ENCODE measurements at places on chromosomes 5 and 9.
A peak's percentile ranks its signal among the peaks of the same experiment; 100 is the strongest.

GRCh38 chr5:78574131-78574673, 74.4 kb downstream of the LHFPL2 start:
- DNase-seq, result no peak

- DNase-seq, result no peak
These were observed 104.2 kb downstream of the TRIM32 start for GRCh38 chr9:116791326-116791725.

DNA sequence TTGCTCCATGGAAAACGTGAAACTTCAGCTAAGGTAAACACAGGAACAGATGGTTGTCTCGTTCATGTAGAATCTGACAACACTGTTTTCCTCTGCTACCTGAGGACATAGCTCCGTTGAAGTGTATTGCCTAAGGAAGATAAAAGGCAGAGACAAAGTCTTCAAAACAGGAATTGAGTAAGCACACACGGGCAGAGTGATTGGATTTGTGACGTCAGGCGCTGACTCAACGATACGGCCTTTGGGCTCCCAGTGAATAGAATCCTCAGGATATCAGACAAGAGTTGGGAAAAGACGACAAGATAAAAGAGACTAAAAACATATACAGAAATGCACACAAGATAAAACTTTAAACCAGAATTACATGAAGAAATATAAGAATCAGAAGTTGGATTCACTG, 787.1 kb upstream of the CTNND2 start:
- no peak for DNase-seq

DNA sequence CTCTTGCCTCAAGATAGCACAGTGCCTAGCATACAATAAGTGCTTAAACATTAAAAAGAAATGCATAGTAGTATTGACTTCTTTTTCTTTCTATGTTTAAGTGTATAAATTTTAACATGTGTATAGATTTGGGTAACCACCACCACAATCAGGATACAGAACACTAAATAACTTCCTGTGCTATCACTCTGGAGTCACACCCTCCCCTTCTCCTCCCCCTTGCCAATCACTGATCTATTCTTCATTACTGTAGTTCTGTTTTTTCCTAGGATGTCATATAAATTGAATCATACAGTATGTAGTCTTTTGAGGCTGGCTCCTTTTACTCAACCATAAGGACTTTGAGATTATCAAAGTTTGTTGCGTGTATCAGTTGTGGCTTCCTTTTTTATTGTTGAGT, 68.5 kb downstream of the OSTF1 start:
- no peak for DNase-seq

DNA sequence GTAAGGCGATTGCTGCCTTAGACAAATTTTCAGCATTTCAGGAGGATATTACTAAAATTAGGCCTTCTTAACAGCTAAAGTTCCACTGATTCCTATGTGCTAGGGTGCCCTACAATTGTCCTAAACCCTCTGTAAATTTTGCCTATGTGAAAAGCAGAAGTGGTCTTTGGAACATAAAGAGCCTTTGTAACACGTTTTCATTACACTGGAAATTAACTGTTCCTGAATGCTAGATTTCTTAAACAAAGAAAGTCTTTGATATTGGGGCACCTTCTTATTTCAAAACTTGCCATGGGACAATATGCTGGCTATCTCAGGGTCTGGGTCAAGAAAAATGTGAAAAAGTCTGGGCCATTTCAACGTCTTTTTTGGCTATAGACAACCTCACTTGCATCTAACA, 60.4 kb upstream of the MOCS2 start:
- DNase-seq, result no peak

GRCh38 chr9:97397220-97397619, 14.7 kb upstream of the TDRD7 start:
- no peak for DNase-seq

DNA sequence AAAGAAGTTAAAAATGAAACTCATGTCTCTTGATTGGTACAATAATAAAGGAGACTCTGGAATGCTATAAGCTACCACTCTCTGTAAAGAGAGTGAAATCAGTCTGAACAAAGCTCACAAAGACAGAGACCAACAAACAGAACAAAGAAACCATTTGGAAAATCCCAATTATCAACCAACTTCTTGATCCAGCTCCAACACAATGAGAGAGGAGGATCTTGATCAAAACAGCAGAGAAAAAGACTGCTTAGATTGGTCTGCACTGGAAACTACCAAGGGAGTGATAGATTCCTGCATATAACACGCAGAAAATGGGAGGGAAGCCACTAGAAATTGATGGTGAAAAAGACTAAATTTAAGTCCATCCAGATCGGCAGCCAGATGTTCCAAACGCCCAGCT, 23.1 kb upstream of the RNF38 start:
- DNase-seq, result no peak

GRCh38 chr9:136823136-136824046, 15.6 kb downstream of the RABL6 start:
- no peak for DNase-seq

DNA sequence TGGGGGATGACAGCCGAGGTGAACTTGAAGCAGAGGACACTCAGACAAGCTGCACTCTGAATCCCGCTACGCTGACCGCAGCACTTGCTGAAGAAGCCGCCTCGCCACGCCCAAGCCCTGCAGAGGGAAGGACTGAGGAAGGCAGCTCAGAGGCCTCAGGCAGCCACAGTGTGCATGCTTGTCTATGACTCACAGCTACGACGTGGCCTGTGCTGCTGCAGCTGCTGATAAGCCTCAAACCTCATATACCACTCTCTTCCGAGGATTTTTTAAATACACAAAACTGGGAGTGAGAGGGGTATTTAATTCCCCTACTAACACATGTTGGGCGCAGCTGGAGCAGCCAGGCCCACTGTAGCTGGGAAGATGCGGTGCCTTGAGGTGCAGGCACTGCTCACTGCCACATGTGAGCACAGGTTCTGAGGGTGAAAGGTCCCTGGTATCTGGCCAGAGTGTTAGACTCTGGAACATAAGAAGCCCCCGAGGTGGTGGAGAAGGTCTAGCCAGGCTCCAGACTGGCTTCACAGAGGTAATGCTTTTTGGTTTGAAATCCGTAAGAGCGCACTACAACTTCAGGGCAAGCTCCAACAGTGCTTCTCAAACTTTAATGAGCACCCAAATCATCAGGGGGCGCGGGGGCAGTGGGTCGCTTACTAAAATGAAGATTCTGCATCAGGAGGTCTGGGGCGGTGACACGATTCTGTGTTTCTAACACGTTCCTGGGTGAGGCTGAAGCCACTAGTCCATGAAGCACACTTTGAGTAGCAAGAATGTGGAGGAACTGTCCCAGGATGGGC, 196.8 kb downstream of the AUH start:
- peak; percentile 57 for DNase-seq

DNA sequence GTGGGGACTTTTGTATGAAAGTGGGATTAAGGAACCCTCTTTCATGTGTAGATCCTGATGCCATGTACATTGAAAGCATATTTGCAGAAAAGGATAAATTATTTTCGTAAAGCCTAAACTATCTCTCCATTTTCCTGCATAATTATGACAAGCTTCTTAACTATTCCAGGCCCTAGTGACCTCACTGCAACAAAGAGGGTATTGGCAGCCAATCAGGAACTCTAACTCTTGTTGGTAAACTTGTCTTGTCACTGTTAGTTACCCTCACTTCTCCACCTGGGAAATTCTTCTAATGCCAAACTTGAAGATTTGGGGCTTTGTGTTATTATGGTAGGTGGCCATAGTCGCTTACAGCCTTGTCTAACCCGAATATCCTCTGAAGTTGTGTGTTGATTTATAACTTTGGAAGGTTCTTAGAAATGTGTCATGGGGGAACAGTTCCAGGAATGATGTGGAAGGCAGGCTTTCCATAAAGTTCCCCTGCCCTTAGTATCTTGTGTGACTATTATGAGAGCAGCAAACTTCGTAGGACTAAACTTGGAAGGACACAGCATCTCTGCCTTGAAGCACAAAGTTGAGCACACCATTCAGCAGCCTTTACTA, 52.5 kb downstream of the IQGAP2 start:
- DNase-seq, result no peak

Measured in activated CD4-positive, alpha-beta T cell treated with anti-CD3 and anti-CD28 coated beads for 4 hours (primary cell).